ENCODE measurements at places on chromosomes 7 and 10. TPM values are rescaled to one million over a fixed set of nuclear protein-coding genes. Genes with fewer than 3 reads are reported as not detected.

Gene FXYD4
- polyA plus RNA-seq = not detected

Gene TMEM243
- 19.1 TPM for polyA plus RNA-seq

Gene CRTAC1
- polyA plus RNA-seq = 65.6 TPM

Gene AP4M1
- 31.4 TPM for polyA plus RNA-seq

Gene TFAM
- polyA plus RNA-seq = 44.5 TPM

Gene PHKG1
- polyA plus RNA-seq = 14.4 TPM

Gene NAT16
- polyA plus RNA-seq = 7.5 TPM

Gene LIPF
- not detected for polyA plus RNA-seq

Gene OR2A42
- polyA plus RNA-seq = 0.45 TPM

Gene SLC13A4
- polyA plus RNA-seq = 5.0 TPM

Gene BMPER
- 31.9 TPM for polyA plus RNA-seq

Gene URGCP
- 44.3 TPM for polyA plus RNA-seq

Gene INMT
- 0.99 TPM for polyA plus RNA-seq

Gene C10orf90
- 3.4 TPM for polyA plus RNA-seq

Gene MUC3A
- polyA plus RNA-seq = 2.5 TPM

Gene GBX1
- polyA plus RNA-seq = 7.3 TPM

Gene PLEKHS1
- not detected for polyA plus RNA-seq

Gene AKR1C4
- not detected for polyA plus RNA-seq

Gene KLLN
- polyA plus RNA-seq = 0.81 TPM

Gene EVX1
- 1.3 TPM for polyA plus RNA-seq

Gene TRPV5
- not detected for polyA plus RNA-seq

Gene TSPAN13
- polyA plus RNA-seq = 117 TPM

Gene HKDC1
- 2.2 TPM for polyA plus RNA-seq

Gene HSPA12A
- polyA plus RNA-seq = 68.3 TPM

Gene HOXA6
- polyA plus RNA-seq = 47.4 TPM

Gene BAG3
- 23.3 TPM for polyA plus RNA-seq

Gene GPR26
- polyA plus RNA-seq = 6.9 TPM

Gene FANK1
- 10.9 TPM for polyA plus RNA-seq

Gene AKR1C8
- not detected for polyA plus RNA-seq

Gene CLDN3
- 0.81 TPM for polyA plus RNA-seq

Gene SLC16A9
- polyA plus RNA-seq = 35.4 TPM

Gene OR2A7
- polyA plus RNA-seq = 1.7 TPM

Gene WIPF3
- 17.0 TPM for polyA plus RNA-seq

Gene PLAU
- 3.9 TPM for polyA plus RNA-seq

Gene ZNF32
- polyA plus RNA-seq = 67.9 TPM

Gene SORCS1
- 18.1 TPM for polyA plus RNA-seq

Gene PAPOLB
- polyA plus RNA-seq = 0.20 TPM

Gene CHST3
- polyA plus RNA-seq = 30.1 TPM

Gene ATOH7
- polyA plus RNA-seq = 0.99 TPM

Gene MMP21
- polyA plus RNA-seq = 0.17 TPM

Gene CREB5
- 17.6 TPM for polyA plus RNA-seq

Gene UTF1
- polyA plus RNA-seq = not detected

Gene SAP25
- polyA plus RNA-seq = 3.4 TPM

Gene ZNF277
- polyA plus RNA-seq = 22.8 TPM

Gene GCK
- polyA plus RNA-seq = 14.0 TPM

Gene BLNK
- polyA plus RNA-seq = 5.1 TPM

Gene VGF
- 58.2 TPM for polyA plus RNA-seq

Gene CXCL12
- 106 TPM for polyA plus RNA-seq

Gene PPP1R3A
- polyA plus RNA-seq = not detected

Gene CALN1
- 23.7 TPM for polyA plus RNA-seq

Gene LSM5
- polyA plus RNA-seq = 65.0 TPM

Gene INTS15
- polyA plus RNA-seq = 51.5 TPM

Gene PPP1R17
- 2.7 TPM for polyA plus RNA-seq

Gene KCNH2
- polyA plus RNA-seq = 35.3 TPM

Gene IFIT2
- polyA plus RNA-seq = 9.1 TPM

Gene SPDYE1
- polyA plus RNA-seq = 4.1 TPM

Gene CARD11
- 1.2 TPM for polyA plus RNA-seq

Data from spinal cord (tissue), 10 donors.